ENCODE measurements at places on chromosomes 2 and 18. TPM values are rescaled to one million over a fixed set of nuclear protein-coding genes. Genes with fewer than 3 reads are reported as not detected.

- no peak for DNase-seq
These were observed 386.8 kb upstream of the NETO1 start for GRCh38 chr18:73254564-73254963.

Gene C1QL2
- total RNA-seq: not detected

GRCh38 chr2:229133155-229133772 is 137.8 kb downstream of the PID1 start:
- DNase-seq: no peak

- no peak for DNase-seq
These were observed 117.1 kb upstream of the TANK start for GRCh38 chr2:161042990-161043625.

GRCh38 chr2:23464156-23464555 is 79.2 kb downstream of the KLHL29 start:
- DNase-seq: no peak
